ENCODE measurements at places on chromosomes 16 and 17.
A peak's percentile ranks its signal among the peaks of the same experiment; 100 is the strongest.

GRCh38 chr17:13160296-13160695 lies 142.5 kb upstream of the ELAC2 start:
- DNase-seq, result no peak

- no peak for DNase-seq
These were observed 188.0 kb downstream of the NTN1 start for GRCh38 chr17:9209347-9209746.

GRCh38 chr16:322476-323143 lies 29.9 kb downstream of the AXIN1 start:
- no peak for DNase-seq

DNA sequence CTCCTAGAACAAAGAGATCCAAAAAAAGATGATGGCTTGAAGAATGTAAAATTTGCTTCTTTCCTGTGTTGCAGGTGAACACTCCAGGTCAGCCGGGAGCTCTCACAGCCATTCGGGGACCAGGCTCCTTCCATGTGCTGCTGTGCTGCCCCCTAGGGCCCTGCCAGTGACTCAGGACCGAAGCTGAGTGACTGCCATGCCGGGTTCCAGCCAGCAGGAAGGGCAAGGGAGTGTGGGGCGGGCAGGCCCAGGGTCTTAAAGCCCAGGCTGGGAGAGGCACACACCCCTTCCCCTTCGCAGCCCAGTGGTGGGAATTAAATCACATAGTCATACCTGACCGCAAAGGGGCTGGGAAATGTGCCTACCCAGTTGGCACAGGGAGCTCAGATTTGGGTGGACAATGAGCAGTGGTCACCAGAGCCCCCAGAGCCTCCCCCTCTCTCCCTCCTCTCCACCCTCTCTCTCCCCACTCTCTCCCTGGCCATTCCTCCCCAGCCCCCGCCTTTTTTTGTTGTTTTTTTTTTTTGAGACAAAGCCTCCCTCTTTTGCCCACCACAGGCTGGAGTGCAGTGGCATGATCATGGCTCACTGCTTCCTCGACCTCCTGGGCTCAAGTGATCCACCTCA lies 11.5 kb downstream of the EPOP start:
- DNase-seq, result no peak

DNA sequence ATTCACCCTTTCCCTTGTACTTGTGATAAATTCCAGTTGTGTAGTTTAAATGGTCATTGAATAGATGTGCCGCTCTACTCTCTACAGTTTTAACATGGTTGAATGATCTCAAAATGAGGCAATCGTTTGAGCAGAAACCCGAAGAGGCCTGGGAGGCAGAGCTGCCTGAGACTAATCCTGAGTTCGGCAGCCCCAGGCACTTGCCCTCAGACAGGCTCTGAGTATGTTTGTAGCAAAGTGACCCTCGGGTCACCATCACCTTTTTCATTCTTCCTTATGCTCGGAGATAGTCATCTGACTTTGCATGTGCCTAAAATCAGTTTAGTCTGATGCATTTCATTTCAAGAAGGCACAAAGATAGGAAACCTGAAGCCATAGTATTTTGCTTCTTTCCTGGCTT lies 184.0 kb upstream of the RBFOX1 start:
- DNase-seq, result no peak

- DNase-seq, result peak; percentile 68
These were observed at the start of gene DRC7 for GRCh38 chr16:57694725-57695679. TSS of gene DRC7 (plus strand) at chr16:57694806. CDS start at chr16:57697950, 3,144 bp downstream.

DNA sequence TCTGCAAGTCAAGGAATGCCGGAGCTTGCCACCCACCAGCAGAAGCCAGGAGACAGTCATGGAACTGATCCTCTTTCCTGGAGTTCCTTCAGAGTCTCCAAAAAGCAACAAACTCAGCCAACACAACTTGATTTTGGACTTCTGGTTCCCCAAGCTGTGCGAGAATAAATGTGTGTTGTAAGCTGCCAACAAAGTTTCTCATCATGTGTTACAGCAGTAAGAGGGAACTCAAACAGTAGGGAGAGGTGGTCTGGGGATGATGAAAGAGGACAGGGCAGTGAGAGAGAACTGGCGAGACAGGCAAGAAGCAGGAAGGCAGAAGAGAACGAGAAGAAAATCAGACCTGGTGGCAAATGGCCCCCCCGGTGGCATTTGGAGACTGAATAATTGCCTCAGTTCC lies 204.9 kb downstream of the MAF start:
- DNase-seq, result no peak

- DNase-seq, result no peak
These were observed 963.1 kb upstream of the GOT2 start for GRCh38 chr16:59697236-59697635.

DNA sequence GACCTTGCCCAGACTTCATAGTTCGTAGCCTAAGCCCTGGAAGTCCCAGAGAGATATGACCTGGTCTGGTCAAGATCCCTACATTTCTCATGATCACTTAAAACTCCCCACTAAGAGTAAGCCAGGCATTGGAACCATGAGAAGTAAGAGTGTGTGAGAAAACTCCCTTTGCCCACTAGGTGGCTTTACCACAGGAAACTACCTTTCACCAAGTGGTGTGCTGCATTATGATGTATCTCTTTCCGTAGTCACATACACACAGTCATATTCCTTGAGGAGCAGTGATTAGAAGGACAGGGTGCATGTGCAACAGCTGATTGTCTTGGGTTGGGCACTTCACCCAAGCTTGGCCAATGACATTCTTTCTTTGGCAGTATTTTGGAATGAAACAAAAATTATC lies 639.3 kb downstream of the KCNJ2 start:
- DNase-seq, result no peak

DNA sequence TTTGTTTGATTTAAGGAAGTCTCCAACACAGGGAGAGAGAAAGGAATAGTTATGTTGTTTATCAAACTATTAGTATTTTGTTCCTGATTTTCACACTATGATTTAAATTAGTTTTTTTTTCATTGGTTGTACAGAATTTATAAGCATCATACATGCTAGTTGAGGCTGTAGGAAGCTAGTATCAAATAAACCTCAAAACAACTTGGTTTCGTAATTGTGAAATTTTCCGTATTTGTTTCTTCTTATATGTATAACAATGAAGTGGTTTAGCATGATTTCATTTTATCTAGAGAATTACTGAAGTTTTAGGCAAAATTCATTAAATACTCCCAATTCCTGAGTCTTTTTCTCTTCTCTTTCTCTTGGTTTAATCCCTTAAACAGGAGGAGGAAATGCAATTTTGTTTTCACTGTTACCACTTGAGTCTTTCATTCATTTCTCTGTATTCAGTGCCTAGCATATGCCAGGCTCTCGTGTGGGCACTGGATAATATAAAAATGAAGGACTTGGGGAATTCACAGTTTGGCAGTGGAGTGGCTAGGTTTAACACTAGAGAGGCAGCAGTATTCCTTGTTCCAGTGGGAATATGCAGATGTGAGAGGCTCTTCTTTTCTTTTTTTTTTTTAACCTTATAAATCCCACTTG lies 1.8 kb downstream of the CYLD start:
- no peak for DNase-seq

DNA sequence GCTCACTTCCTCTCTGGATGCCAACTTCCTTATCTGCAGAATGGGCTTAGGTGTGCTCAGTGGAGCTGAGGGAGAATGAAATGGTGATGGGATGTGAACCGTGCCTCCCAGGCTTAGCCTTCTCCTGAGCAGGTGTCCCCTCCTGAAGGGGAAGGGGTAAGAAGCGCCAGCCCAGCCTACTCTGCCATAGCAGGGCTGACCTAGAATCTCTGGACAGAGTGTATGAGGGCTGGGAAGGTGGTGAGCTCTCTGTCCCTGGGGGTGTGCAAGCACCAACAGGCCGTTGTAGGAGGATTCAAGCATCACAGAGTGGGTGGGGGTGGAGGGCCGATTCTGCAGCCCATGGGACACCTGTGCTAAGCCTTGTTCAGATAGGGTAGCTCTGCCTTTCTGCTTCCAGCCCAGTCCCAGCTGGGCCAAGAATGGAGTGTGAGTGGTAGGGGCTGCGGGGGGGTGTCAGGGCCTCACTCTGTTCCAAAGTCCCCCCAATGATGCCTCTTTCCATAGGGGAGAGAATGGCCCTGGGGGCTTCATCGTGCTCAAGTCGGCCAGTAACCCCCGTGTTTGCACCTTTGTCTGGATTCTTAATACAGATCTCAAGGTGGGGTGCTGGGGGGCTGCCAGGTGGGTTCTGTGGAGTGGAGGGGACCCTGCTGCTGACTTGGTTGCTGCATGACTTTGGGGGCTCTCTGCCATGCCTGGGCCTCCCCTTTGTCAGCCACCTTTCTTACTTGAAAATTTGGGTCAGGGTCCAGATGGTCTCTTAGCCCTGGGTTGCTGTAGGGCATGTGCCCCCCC lies 3.2 kb upstream of the TCAP start:
- no peak for DNase-seq

- no peak for DNase-seq
These were observed 4.7 kb upstream of the IGF2BP1 start for GRCh38 chr17:48992444-48992843.

DNA sequence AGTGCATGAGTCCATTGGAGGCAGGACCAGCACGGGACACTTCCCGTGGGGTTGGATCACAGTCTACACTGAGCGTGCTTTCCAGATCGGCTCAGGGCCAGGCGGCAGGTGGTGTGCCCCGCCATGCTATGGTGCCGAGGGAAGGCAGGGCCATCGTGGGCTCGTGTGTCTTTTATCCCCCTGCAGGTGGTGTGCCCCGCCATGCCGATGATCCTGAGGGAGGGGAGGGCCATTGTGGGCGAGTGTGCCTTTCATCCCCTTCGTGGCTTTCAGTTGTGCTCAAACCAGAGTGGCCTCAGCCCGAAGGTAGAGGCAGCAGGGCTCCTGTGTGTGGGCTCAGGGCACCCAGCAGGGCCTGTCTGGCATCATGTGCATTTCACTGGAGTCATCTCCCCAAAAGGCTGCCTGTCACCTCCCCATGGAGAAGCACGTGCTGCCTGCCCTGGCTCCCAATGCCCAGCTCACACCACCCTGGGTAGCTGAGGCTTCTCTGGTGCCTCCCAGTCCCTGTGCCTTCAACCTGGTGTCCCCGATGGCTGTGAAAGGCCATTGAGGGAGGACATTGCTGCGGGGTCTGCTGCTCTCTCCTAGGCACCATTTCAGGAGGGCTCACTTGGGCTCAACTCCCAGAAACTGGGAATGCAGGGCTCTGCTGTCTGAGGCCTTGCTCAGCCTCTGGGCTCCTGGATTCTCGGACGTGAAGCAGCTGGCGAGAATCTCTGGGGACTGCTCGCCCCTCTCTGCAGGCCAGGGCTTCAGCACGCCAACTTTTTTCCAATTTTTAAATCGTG lies 207.6 kb downstream of the NPIPB11 start:
- no peak for DNase-seq

- no peak for DNase-seq
These were observed 2.4 kb downstream of the SKAP1 start for GRCh38 chr17:48427598-48427997.

DNA sequence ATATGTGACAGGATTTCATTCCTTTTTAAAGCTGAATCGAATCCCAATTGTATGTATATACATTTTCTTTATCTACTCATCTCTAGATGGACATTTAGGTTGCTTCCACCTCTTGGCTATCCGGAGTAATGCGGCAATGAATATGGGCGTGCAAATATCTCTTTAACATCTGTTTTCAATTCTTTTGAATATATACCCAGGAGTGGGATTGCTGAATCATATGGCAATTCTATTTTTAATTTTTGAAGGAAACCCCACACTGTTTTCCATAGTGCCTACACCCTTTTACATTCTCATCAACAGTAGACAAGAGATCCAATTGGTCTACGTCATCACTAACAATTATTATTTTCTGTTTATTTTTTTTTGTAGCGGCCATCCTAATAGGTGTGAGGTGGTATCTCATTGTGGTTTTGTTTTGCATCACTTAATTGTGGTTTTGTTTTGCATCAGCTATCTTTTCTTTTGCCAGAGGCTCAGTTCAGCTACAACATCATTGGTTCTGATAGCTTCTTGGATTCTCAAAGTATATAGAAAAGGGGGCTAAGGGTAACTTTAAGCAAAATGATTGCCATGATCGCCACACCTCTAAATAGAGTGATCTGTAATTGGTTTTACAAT lies 25.6 kb upstream of the MAP2K6 start:
- DNase-seq, result no peak

- no peak for DNase-seq
These were observed 82.7 kb upstream of the CREBBP start for GRCh38 chr16:3963203-3963602.

DNA sequence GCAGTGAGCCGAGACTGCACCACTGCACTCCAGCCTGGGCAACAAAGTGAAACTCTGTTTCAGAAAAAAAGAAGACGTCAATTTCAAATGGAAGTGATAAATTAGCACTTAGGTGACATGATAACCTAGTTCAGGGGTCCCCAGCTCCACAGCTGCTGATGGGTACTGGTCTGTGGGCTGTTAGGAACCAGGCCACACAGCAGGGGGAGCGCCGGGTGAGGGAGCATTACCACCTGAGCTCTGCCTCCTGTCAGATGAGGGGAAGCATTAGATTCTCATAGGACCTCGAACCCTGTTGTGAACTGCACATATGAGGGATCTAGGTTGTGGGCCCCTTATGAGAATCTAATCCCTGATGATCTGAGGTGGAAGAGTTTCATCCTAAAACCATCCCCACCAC lies 253.0 kb downstream of the FOXL1 start:
- DNase-seq, result no peak

DNA sequence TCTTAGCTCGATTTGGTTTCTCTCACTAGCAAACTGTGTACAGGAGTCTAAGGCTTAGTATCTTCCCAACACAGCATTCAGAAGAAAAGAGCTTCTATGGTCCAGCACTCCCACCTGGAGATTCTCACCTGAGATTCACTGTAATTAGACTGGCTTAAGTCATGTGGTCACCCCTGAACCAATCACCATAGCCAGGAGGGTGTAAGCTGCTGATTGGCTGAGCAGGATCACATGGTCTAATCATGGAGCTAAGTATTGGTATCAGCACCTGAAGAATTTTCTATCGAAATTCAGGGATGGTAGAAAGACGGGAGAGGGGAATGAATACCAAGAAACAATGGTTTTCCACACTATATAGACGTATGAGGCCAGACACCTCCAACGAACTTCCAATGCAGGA lies 359.8 kb upstream of the ERCC4 start:
- DNase-seq, result no peak

GRCh38 chr16:3171855-3172593 lies 16.0 kb upstream of the OR1F1 start:
- DNase-seq, result no peak

- no peak for DNase-seq
These were observed 36.1 kb downstream of the GINS2 start for GRCh38 chr16:85652431-85653221.

DNA sequence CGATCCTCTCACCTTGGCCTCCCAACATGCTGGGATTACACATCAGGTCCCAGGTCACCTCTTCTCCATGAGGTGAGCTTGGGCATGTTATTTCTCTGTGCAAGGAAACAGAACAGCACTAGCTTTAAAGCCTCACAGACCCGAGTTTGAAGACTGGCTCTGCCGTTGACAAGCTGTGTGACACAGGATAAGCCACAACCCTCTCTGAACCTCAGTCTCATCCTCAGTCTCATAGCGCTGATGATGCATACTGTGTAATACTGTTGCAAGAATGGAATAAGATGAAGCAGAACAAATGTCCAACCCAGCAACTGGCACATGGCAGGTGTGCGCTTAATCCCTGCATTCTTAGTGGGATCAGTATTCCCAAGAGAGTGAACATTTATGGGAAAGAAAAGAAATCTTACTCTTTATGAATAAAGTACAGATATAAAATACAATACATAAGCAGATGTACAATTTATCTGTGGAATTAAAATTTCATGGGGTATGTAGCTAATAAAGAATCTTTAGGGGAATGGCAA lies 43.5 kb downstream of the ABAT start:
- no peak for DNase-seq

GRCh38 chr16:53892155-53892554 lies 188.2 kb downstream of the FTO start:
- peak; percentile 65 for DNase-seq

Data from neuronal stem cell (in vitro differentiated cells).